NCI-H1694 treated with DMSO at 0.1 percent for 48 hours (cell line): ENCODE measurements at places on chromosomes 12 and 14.

DNA sequence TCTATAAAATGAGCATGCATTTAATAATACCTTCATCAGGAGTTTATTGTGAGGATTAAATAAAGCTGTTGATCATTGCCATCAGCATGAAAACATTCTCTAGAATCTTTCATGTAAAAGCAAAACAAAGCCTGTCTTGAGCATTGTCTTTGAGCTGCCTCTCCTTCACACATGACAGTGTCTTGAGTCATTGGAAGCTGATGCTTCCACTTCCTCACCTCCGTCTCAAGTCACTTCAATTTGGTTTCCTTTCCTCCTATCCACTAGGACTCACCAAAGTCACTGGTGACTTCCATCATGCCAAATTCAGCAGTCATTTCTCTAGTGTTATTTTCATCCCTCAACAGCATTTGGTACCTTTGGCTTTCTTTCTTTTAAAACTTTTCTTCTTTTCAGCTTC lies 31.6 kb upstream of the MYBPC1 start:
- DNase-seq = no peak

DNA sequence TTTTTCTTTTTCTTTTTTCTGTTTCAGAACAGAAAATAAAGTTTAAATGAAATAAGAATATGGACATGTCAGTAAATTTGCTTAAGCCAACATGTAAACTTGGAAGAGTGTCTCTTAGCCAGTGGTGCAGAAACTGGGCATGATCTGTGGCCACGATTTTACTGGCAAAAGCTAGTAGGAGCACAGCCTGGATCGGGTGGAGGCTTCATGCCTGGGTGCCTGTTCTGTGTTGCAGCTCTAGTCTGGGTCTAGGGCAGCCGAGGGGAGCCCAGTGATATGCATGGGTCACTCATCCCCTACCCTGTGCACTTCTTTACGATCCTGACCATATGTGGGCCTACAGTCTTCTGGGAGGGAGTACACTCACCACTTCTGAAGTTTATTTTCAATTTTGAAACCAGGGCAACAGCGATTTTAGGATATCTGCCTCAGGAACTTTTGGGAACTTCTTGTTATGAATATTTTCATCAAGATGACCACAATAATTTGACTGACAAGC lies 45.6 kb upstream of the SMCO2 start:
- no peak for DNase-seq

- no peak for DNase-seq
These were observed 46.0 kb upstream of the OASL start for GRCh38 chr12:121085069-121085468.

DNA sequence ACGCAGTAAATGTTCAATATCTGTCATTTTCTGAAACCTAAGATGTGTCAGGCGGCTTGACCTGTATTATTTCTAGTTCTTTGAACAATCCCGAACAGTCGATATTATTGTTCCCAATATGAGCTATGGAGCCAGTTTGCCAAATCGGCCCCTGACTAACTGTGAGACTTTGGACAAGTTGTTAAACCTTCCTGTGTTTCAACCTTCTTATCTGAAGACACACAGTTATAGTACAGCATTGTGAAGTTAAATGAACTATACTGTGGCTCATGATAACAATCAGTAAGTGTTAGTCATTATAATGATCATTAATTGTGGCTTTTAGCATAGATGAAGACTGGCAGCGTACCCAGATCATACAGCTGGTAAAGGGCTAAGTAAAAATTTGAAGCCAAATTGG lies 23.4 kb downstream of the DDX47 start:
- DNase-seq = no peak

- no peak for DNase-seq
These were observed 93.9 kb downstream of the FAR2 start for GRCh38 chr12:29242921-29243431.

DNA sequence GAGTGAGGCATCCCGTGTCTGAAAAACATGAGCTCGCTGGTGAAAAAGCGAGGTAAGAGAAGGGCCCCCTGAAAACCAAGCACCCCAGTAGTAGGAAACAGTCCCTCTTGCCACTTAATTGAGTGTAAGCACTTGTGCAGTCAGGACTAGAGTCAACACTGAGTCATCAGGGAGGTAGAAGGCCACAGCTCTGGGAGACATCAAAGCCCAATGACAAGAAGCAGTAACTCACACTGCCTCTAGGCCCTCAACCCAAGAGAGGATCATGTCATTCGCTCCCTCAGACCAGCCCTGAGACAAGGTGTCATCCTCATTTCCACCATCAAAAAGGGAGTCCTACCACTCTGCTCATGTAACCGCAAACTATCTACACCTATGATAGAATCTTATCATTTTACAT lies 17.8 kb downstream of the POMT2 start:
- no peak for DNase-seq

DNA sequence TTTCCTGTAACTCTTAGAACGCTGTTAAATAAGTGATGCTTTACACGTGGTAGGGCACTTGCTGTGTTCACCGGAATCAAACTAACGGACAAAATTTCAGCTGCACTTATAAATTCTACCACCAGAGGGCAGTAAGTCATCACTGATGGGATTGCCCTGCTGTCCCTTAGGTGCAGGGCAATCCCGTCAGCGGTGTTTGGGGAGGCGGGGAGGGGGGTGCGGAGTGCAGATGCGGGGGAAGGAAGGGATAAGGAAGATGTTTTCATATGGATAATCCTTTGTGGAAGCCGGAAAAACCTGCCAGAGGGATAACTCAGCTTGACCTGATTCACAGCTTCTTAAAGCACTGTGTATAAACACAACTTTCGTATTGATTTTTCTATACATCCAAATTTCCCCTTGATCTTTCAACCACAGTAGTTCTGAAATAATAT lies 21.7 kb upstream of the SLC10A1 start:
- peak; percentile 83 for DNase-seq

DNA sequence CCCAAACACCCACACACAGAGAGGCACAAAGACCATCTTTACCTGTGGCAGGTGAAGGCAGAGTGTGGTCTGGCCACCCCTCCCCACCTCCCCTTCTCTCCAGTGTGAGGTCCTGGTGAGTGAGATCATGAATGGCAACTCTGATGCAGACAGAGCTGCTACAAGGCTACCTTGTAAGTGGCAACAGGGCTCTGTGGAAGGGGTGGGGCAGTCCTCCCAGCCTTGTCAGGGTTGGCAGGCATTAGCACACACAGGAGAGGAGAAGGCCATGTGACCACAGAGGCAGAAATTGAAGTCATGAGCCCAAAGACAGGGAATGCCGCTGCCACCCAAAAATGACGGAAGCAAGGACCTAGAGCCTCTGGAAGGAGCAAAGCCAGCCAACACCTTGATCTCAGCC lies 30.7 kb downstream of the VWF start:
- no peak for DNase-seq

DNA sequence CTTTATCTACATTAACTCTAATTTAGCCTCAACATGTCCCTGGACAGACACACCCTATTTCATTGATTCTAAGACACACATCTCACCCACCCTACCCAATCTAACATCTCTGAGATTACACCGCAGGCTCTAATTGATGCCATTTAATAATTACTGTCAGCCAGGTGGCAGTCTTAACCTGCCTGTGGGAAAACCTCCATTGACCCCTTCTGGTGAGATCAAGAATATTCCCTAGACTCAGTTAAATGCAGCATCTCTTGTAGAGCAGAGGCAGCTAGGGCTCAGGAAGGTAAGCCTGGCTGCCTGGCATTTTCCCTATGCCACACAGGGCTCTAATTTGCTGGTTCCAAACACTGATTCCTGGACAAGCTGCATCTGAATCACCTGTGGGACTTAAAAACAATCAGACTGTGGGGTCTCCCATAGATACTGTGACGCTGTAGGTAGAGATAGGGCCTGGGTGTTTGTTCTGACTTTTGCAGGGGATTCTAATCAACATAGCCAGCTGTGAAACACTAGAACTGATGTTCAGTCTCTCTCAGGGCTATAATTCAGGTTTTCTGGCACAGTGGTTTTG lies 14.3 kb downstream of the MCRS1 start:
- peak; percentile 47 for DNase-seq

DNA sequence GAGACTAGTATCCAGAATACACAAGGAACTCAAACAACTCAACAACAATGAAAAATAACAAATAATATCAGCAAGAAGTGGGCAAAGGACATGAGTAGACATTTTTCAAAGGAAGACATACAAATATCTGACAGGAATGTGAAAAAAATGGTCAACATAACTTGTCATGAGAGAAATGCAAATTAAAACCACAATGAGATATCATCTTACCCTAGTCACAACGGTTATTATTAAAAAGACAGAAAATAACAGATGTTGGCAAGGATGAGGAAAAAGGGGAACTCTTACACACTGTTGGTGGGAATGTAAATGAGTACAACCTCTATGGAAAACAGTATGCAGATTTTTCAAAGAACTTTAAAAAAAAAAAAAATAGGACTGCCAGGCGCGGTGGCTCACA lies 20.4 kb downstream of the VWF start:
- DNase-seq = no peak

DNA sequence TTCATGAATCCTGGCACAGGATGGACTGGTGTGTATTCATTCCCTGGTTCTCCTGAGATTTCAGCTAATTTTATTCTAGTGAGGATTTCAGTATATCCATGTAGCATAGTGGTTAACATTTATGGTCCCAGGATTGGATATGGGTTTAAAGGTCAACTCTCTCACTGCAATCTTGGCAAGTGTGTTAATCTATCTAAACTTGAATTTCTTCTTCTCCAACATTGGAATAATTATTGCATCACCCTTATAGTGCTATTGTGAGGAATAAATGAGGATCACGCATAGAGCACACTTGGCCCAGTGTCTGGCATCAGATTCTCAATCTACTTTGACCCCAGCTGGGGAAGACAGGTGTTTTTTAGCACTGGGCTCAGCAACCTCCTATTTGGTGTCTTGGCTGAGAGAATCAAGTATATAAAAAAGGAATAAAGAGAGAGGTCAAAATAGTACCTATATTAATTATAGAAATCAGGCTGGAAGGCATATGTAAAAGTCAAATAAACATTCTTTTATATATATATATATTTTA lies 531.2 kb upstream of the ATP2B1 start:
- no peak for DNase-seq
